Putamen (tissue), 1 donor: ENCODE measurements at places on chromosomes 3 and 15.

DNA sequence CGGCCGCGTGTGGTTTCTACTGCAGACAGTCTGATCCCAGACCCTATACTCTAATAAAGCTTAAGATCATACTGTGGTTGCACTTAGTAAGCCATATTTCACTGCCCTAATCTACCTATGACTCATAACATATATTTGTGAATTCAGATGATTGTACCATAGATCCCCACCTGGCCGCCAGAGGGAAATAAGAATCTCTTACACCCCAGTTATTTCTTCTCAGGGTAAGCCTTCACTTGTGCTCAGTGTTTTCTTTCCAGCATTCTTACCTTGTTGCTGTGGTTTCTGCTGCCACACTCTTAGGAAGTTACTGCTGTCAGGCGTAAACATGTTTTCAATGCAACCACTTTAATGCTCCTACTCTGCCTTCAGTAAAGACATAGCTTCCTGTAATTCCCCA is 105.9 kb downstream of the B3GALNT1 start:
- DNase-seq = no peak

DNA sequence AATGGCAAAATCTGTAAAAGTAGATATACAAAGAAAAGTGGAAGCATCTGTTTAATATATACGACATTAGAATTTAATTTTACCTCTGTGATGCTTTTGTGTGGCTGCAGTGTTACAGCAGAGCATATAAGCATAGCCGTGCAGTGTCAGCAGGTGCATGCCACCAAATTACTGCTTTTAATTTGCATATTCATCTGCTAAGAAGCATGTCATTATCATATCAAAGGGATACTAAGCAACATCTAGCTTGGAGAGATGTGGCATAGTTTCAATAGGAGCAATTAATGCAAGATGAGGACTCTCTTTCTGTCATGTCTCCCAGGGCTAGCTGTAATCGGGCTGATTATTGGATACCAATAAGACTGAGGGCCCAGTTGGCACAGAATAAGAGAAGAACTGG is 214.4 kb upstream of the SOX2 start:
- DNase-seq = no peak

DNA sequence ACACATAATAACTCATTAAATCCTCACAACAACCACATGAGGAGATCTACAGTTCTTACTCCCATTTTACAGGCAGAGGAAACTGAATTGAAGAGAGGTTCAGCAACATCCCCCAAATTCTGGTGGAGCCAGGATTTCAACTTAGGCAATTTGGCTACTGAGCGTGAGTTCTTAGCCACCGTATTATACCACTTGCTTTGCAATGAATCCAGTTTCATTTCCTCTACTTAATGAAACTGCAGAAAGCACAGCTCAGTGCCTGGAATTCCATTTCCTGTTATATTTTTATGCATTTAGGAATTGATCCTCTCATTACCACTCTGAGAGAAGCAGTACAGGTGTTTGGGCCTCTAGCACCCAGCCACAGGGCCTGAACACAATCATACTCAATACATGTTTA is 4.3 kb downstream of the ZNF860 start:
- no peak for DNase-seq

DNA sequence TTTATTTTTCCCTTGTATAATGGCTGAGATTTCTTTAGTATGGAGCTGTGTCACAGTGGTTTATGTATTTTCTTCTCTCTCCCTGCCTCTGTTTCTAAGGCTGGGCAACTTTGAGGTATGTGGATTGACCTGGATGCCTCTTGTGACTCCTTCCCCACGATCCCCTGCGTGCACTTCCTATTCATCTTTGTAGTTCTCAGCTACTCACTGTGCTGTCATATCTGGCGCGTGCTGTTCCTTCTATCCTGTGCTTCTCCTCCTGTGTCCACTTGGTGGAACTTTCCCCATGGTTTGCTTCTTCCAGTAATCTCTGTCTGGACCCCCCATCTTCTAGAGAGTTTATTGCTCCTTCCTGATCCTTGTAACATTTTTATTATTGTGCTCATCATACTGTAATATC is 97.3 kb downstream of the AKAP13 start:
- DNase-seq = no peak

- peak; percentile 29 for DNase-seq
Observed at GRCh38 chr3:170741756-170742529, 128.1 kb downstream of the RPL22L1 start.

DNA sequence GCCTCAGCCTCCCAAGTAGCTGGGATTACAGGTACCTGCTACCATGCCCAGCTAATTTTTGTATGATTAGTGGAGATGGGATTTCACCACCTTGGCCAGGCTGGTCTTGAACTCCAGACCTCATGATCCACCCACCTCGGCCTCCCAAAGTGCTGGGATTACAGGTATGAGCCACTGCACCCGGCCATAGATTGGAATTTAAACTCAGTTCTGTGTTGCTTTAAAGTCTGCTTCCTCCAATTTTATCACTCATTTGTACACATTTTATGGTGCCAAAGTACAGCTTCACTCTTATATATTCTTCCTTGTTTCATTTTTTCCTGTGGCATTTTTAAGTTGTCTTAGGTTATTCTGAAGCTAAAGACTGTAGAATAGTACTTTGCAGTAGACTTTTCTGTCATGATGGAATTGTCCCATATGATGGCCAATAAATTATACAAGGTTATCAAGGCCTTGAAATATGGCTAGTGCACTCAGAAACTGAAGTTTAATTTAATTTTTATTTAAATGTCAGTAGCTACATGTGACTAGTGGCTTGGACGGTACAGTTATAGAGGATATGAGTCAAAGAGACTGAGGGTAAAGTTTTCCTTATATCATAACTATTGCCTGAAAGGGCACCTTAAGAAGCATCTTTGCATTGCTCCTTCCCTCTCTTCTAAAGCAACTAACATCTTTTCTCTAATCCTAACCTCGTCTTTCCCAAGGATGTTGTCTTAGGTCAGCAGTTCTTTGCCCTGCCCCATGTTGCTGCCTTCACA is 28.1 kb downstream of the ATP11B start:
- no peak for DNase-seq

DNA sequence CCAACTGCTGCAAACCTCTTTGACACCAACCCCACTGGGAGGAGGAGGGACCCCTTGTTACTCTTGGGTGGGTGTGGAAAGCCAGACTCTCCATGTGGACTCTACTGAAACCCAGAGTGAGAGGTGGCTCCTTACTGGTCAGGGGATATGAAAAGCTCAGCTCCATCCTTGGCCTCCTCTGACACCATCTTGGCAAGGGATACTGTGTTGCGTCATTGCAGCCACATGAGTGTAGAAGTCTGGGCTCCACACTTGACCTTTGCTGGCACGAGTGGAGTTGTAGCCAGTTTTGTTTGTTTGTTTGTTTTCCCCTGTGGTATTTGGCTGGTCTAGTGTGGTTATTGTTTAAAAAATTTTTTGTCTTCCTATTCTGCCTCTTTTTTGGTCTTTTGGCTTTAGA is 289.1 kb downstream of the GAP43 start:
- peak; percentile 9 for DNase-seq

- DNase-seq = peak; percentile 95
Observed at GRCh38 chr3:49028673-49029562, at the start of gene IMPDH2. TSS of gene IMPDH2 (minus strand) at chr3:49029398. CDS start at chr3:49029350, 48 bp downstream.

GRCh38 chr3:128767094-128767750 is 41.2 kb downstream of the RAB7A start:
- DNase-seq = no peak

DNA sequence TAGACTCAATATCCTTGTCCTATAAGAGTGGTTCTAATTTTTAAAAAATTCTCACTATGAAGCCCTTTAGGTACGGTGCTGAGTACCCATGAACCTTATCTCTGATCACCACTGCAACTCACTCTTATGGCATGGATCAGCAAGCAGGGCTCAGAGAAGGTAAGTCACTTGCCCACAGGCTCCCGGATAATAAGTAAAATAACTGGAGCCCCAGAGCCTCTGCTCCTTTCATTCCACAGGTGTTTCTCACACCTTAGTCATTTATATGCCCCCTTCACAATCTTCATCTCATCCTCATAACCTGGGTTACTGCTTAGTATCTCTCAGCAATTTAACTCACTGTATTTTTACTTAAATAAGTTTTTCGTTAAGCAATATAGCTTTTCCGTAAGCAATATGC is 28.4 kb upstream of the AKAP13 start:
- DNase-seq = no peak

- no peak for DNase-seq
Observed at GRCh38 chr3:128408012-128408692, 58.5 kb downstream of the DNAJB8 start.

- no peak for DNase-seq
Observed at GRCh38 chr3:99767291-99767690, 50.4 kb upstream of the CMSS1 start.

- no peak for DNase-seq
Observed at GRCh38 chr3:21613372-21614070, 137.5 kb downstream of the ZNF385D start.

GRCh38 chr3:45560281-45560971 is 34.1 kb upstream of the LIMD1 start:
- DNase-seq = peak; percentile 68

DNA sequence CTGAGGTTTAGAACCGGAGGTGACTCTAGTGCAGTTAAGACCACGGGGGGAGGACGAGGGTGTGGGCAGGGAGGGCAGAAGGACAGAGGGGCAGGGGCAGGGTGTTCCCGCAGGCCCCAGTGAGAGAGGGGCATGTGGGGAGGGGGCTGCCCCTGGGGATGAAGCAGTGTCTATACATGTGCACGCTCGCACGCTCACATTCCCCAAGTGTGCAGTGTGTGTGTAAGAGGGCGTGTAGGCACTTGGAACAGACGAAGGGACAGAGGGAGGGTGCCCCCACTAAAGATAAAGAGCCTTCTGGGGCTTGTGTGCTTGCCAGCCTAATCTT is 69.5 kb upstream of the MEF2A start:
- no peak for DNase-seq

DNA sequence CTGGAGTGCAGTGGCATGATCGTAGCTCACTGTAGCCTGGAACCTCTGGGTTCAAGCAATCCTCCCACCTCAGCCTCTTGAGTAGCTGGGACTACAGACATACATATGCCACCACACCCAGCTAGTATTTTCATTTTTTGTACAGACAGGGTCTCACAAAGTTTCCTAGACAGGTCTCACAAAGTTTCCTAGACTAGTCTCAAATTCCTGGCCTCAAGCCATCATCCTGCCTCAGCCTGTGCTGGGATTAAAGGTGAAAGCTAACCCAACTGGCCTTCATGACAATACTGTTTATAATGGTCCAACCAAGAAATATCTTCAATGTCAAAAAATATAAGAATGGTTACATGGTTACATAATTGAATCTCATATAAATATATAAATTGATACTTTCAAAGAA is 24.0 kb downstream of the GPR176 start:
- no peak for DNase-seq

DNA sequence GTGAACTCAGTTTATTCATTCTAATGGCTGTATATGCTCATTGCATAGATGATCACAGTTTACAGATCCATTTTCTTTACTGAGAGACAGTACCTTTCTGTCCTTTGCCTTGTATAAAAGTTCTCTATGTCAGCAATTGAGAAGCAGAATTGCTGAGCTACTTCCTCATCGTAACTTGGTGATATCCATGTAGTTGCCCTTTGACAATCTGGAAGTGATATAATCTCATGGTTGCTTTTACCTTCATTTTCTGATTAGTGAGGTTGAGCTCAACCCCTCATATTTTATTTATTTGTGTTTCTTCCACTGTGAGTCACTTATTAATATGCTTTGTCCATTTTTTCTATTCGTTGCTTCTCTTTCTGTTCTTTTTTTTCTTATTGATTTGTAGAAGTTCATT is 696.5 kb downstream of the AGBL1 start:
- no peak for DNase-seq

DNA sequence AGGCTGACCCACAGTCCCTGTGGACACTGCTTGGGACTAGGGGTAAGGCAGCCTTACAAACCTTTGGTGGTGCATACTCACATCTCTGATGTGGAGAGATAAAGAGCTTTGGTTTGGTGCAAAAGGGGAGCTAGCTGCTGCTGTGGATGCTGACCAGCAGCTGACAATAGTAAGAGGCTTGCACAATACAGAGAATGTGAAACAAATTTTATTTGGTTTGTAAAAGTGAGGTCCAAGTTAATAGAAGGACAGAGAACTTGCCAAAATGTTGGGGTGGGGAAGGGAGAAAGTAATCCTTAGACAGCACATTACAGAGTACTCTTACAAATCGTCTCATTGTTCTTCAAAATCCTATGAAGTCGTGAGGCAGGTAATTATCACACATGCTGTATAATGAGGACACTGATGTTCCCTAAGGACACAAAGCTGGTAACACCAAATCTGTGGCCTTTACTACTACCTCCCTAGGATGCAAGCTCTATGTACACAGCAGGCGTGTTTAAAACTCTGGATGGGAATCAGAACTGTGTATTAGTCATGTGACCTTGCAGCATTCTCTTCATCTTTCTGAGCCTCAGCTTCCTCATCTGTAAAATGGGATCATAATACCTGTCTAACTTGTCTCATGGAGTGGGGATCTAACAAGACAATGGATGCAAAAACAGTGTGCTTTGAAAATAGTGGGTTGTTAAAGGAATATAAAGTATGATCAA is 21.6 kb downstream of the ARHGAP31 start:
- DNase-seq = no peak

GRCh38 chr3:38717355-38718240 is 68.1 kb upstream of the SCN5A start:
- no peak for DNase-seq
